ENCODE measurements at places on chromosomes 6 and 20.
A peak's percentile ranks its signal among the peaks of the same experiment; 100 is the strongest.

DNA sequence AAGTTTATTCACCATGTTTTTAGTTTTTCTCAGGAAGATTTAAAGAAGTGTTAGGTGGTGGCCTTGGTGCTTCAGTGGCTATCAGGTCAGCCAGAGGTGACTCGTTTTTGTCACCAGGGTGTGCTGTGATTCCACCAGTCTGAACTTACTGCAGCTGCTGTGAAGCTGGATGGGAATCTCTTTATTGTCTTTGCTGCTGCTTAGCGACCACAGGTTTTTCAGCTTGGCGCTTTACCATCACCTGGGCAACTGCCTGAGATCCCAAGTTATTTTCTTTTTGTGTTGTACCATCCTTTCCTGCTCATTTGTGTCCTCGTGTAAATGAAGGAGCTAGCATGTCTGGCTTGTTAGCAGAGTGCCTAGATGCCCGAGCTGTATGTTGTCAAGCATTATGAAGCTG, 146.9 kb downstream of the MACROD2 start:
- peak; percentile 92 for DNase-seq

DNA sequence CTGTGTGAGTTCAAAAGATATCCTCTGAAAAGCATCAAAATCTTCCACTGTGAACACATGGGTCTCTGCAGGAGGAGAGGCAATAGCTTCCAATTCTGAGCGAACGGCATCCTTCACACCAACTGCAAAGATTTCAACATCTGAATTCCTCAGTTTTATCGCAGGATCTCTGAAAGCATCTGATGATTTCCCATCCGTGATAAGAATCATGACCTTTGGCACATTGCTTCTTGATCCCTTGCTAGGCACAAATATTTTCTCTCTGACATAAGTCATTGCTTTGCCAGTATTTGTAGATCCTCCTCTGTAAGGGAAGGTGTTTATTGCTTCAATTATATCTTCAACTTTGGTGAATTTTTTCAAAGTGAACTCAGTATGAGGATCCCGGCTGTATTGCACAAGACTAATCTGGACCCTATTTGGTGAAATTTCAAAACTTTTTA, 22.7 kb downstream of the COL12A1 start:
- no peak for DNase-seq

DNA sequence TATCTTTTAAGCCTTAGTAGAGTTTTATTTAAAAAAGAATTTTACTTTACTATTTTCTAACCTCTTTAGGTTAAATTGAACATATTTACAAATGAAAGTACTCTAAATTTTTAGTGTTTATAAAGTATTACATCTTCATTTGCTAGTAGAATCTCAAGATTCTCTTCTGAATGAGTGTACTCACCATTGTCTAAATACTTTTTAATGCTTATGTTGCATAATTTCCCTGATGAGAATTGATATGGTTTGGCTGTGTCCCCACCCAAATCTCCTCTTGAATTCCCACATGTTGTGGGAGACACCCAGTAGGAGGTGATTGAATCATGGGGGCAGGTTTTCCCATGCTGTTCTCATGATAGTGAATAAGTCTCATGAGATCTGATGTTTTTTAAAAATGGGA, 53.6 kb downstream of the VIP start:
- DNase-seq = no peak

- DNase-seq = no peak
Observed at GRCh38 chr6:144406796-144407195, 121.7 kb downstream of the UTRN start.

DNA sequence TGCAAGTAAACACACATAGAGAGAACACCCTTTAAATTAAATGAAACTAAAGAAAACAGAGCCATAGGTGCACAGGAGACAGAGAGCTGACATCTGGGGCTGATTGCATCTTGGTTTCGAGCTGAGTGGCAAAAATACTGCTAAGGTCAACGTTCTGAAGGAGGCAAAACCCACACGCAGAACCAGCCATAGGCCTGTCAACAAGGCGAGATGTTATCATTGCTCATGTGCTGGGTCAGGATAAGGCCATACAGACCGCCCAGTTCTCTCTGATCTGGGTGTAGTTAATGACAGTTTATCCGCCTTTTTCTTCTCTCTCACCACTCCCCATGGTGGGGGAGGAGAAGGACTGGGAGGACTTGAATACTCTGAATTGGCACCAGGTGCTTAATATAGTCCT, 4.5 kb upstream of the FAM110A start:
- no peak for DNase-seq

DNA sequence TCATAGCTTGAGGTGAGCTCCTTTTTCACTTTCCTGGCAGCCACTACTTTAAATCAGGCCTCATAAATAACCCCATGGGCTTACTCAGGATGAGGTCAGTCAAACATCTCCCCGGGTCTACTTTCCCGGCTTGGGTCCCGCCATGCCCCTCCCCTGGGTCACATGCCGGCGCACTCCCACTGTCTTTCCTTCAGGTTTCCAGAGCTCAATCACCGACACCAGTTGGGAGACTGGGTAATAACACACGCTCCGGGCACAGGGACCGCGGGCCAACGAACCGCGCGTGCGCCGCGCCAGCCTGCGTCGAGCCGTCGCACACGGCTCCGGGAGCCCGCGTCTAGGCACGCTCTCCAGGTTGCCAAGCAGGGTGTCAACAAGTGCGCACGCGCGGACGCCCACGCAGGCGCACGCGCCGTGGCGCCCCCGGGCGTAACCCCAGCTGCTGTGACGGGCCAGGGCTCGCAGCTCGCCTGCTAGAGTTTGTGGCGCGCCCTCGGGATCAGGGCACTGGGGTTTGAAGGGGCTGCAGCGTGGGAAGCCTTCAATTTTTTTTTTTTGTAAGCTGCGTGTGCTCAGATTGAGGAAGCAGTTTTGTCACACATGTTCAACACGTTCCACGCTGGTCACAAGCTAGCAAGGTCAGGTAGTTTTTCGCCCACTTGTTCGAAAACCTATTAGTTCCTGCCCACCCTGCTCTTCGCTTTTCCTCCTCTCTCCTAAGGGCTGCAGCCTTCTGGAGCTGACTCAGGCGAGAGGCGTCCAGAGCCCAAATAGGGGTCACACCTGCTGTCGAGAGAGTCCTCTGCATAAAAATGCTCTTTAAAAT, 31.8 kb downstream of the TFAP2B start:
- peak; percentile 58 for DNase-seq

- no peak for DNase-seq
Observed at GRCh38 chr20:50220093-50220893, 29.7 kb downstream of the CEBPB start.

GRCh38 chr6:52497652-52498408, 77.7 kb downstream of the EFHC1 start:
- DNase-seq = peak; percentile 73

GRCh38 chr6:360764-361373, 30.7 kb upstream of the IRF4 start:
- no peak for DNase-seq

GRCh38 chr6:108123481-108123929, 42.3 kb upstream of the NR2E1 start:
- DNase-seq = no peak

- no peak for DNase-seq
Observed at GRCh38 chr6:144659202-144660182, 374.4 kb downstream of the UTRN start.

DNA sequence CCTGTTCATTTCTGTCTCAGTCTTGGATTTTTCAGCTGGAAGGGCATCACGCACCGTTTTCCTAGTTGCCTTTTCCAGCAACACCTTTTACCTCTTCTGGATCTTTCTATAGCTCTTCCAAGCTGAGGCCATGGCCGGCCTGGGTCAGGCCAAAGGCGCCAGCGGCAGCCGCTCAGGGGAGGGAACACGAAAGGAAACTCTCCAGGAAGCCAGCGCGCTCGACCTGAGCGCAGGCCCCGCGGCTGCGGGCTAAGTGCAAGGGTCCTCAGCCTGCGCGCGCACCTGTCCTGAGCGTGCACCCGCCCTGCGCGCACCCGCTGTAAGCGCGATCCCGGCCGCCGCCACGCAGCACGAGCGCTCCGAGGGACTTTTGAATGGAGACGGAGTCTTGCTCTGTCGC, 43.8 kb upstream of the TMEM181 start:
- no peak for DNase-seq

DNA sequence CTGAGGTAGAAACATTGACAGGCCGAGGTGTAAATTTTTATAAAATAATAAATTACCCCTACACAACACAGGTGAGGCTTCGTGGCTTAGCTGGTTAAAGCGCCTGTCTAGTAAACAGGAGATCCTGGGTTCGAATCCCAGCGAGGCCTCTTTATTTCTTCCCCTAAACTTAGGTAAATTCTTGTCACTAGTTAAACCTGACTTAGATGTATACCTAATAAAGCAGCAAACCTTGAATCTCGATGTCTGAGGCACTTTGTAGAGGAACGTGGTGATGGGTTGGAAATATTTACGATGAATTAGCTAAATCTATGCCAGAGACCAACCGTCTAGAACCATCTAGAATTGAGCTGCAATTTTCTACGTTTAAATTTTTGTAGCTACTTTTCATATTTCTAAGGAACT, 185.6 kb downstream of the OR2B2 start:
- DNase-seq = no peak

DNA sequence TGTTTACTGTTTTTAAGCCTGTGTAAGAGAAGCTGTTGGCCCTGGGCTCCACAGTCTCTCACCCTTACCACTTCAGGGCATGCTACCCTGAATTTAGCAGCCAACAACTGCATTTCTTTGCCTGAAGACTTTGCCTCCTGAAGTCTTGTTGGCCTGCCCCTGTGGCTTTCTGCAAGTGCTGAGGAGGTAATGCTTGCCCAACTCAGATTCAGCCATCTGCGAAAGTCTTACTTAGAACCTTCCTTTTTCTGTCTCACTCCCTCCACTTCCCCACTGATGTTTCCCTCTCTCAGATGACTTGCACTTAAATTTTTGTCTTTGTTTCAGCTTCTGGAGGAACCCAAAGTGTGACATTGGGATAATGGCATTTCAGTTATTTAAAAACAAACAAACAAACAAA, 11.8 kb upstream of the IBTK start:
- no peak for DNase-seq

GRCh38 chr6:15927531-15928225, 201.2 kb upstream of the MYLIP start:
- DNase-seq = no peak

GRCh38 chr6:33863723-33864440, 60.1 kb upstream of the MLN start:
- no peak for DNase-seq

DNA sequence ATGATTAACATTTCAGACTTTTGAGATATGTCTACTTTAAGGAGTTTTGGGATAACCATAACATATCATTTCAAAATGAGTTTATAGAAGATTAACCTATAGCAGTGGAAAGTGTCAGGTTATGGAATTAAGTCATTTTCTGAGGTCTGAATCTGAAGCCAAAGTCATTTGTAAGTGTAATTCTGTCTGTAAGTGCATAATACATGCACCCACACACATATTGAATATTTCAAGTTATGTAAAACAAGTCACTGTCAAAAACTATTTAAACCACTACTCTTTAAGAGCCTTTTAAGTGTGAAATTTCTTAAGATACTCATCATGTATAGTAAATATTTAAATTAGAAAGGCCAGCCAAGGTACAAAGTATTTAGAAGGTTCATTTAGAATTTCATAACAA, 115.8 kb upstream of the HMGCLL1 start:
- no peak for DNase-seq

- no peak for DNase-seq
Observed at GRCh38 chr6:92864966-92865555, 554.3 kb downstream of the EPHA7 start.

GRCh38 chr20:4999788-5000187, 1.5 kb downstream of the SLC23A2 start:
- DNase-seq = peak; percentile 88

GRCh38 chr6:8983202-8983688, 547.9 kb upstream of the SLC35B3 start:
- peak; percentile 63 for DNase-seq
